ENCODE measurements at places on chromosomes 16 and 17.

GRCh38 chr17:61409301-61410112, 9.9 kb downstream of the TBX2 start:
- DNase-seq: no peak

DNA sequence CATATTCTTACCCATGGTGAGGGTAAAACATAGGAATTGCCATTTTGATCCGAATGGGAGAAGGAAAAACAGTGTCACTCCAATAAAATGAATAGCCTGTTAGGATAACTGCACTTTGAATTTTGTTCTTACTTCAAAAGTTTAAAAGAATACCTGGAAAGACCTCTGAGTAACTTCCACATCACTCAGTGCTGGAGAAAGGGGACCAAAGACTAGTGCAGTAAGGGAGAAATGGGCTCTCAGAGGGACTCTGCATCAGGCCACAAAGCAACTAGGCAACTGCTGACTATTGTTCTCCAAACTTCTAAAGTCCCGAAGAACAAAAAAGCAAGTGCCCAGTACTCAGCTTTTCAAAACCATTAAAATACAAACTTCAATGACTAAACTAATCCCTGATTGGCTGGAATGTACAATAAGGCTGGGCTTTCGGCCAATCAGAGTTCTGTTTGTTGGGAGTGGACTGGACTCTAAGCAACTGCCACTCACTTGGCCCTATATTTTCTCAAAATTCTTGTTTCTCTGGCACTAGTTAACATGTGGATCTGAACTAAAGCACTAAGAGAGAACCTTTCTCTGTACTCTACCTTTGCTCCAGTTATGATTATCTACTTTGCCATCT, 6.2 kb downstream of the DNAJC7 start:
- no peak for DNase-seq

GRCh38 chr17:63402431-63403212, 43.5 kb downstream of the CYB561 start:
- no peak for DNase-seq

DNA sequence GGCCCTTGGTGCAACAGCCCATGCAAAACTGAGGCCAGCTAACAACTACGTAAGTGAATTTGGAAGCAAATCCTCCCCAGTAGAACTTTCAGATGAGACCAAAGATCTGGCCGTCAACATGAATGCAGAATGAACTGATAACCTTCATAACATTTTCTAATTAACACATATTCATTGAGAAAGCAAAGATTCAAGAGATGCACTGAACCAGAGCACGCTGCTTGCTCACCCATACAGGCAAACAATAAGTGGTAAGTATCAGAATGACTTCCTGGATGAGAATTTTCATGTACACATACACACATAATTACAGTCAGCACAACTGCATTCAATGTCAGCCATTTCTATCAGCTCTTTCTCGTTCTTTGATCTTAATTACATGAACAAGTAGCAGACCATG, 30.6 kb downstream of the XYLT1 start:
- no peak for DNase-seq

GRCh38 chr16:12066823-12067222, 90.3 kb downstream of the SNX29 start:
- no peak for DNase-seq

DNA sequence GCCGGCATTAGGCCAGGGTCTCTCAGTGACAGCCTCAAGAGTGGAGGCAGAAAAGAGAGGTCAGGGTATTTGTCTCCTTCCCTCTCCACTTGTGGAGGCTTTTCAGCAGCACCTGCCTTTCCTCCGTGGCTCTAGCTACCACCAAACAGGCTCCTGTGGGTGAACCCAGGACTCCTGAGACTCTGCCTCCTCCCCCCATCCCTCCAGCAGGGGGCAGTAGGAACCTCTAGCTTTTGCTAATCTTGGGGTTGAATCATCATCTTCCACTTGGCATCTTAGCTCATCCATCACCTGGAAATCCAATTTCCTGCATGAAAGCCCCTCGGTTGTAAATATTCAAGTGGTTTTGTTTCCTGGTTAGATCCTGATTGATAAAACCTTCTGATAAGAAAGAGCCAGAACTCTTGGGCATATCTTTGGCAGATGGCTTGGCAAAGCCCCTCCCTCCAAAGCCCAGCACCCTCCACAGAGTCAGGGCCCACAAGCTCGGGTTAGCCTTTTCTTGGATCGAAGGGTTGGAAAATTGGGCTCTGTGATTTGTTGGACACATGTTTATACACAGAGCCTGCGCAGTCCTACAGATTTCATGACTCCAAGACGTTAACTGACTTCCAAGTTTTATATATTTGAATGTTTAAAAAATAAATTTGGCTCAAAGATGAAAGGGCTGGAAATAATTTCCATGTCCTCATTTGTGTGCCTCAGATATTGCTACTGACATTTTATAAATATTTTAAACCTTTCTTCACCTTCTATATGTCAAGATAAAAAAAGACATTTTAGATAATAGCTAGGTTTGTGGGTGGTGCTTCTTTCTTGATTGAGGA, 322.1 kb downstream of the MAP2K4 start:
- no peak for DNase-seq

DNA sequence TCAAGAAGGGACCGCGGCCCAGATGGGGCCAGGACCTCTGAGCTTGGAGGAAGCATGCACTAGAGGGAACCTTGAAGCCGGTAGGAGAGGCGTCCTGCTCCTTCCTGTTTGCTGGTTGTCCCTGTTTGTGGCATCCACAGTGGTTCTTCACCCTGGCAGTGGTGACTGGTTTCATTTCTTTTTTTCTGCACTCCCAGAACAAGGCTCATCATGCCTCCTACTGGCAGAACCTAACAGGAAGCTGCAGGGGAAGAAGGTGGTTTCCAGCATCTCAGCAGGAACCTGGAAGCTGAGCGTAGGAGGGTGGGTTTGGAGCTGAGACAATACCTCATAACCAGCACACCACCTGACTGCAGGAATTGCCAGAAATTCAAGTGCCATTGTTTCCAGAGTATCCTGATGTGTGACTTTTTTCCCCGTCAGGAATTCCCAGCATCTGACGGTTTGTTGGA, 5.8 kb downstream of the TMEM231 start:
- DNase-seq: no peak
